CD4-positive, alpha-beta T cell treated with Interleukin-17A for 1 hour (primary cell): ENCODE measurements at places on chromosomes 6 and 20.

GRCh38 chr20:20295621-20296498 is 72.0 kb upstream of the INSM1 start:
- DNase-seq = no peak

GRCh38 chr6:111414373-111414772 is 68.6 kb downstream of the REV3L start:
- no peak for DNase-seq

GRCh38 chr20:56487216-56487615 is 18.8 kb downstream of the RTF2 start:
- DNase-seq = no peak

GRCh38 chr20:43159994-43160393 is 29.7 kb downstream of the PTPRT start:
- no peak for DNase-seq

DNA sequence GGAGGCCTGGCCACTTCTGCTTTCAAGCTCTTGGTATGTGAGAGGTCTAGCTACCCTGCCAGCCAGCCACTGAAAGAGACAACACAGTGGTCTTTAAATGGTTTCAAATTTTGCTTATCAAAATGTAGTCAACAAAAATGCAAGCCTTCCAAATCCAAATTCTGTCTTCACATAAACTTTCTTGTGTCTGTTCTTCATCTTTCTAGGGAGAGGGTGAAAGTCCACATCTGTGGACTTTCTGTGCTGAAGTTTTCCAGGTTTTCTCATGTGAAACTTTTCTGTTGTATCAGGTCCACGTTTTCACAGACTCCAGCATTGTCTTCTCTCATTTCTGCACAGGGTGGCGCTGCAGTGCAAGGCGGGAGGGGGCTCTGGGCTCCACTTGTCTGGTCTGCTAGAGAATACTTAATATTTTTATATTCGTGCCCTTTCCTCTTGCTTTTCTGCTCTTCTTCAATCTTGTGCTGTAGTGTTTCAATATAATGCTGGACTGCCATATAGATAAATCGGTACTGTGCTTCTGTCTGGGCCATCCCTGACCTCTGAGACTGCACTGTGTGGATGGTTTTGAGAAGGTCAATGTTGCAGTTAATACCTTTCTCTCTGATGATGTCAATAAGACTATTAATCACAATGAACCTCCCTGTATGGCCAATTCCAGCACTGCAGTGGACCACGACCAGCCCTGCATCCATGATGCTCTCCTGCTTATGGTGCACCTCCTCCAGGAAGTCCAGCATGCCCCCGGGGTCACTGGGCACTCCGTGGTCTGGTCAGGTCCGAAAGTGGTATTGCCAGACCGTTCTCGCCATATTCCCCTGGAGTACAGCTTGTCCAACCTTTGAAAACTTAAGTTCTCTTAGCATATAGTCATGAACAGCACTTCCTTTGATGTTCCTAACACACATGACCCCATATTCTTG is 161.6 kb upstream of the TNFAIP3 start:
- DNase-seq = peak; percentile 81
